CD4-positive, CD25-positive, alpha-beta regulatory T cell (primary cell): ENCODE measurements at places on chromosomes 5 and 9. TPM values are rescaled to one million over a fixed set of nuclear protein-coding genes. Genes with fewer than 3 reads are reported as not detected.

DNA sequence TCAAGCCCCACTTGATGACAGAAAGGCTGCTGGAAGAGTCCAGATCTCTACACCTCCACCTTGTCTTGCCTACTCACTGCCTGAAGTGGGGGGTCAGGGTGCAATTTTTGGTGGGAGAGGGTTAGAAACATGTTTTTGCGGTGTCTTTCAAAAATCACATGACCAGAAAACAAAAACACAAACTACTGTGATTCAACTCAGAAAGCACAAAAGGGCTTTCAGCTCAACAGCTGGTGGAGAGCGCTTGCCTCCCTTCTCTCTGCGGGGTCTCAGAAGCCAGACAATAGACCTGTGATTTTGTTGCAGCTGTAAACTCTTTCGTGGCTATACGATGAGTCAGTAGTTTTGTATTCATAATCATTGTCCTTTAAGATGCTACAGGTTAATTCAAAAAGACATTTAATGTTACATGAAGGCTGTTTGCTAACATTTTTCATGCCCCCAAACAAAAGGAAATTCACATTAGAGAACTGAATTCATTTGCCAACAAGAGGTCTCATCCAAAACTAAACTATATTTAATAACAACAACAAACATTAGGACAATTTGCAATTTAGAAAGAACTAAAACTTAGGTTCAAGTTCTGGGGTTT lies 172.6 kb upstream of the RAI14 start:
- peaks cover 2% of the 10 kb centered on the region for H3K27me3 ChIP-seq
- H3K36me3 ChIP-seq: no peaks in the 10 kb centered on the region
- H3K4me3 ChIP-seq: no peak overlapping the region
- H3K27ac ChIP-seq: no peak overlapping the region
- DNase-seq: no peak

- peaks cover 8% of the 10 kb centered on the region for H3K4me1 ChIP-seq
- H3K27ac ChIP-seq: no peak overlapping the region
- peak overlapping the region; percentile 2 for H3K4me3 ChIP-seq
- peak; percentile 9 for DNase-seq
Observed at GRCh38 chr5:93995126-93995621, 253.8 kb upstream of the POU5F2 start.

GRCh38 chr5:122880170-122880689 lies 34.8 kb downstream of the SNX24 start:
- no peak overlapping the region for H3K4me3 ChIP-seq
- DNase-seq: no peak
- H3K36me3 ChIP-seq: no peaks in the 10 kb centered on the region
- H3K27ac ChIP-seq: no peak overlapping the region

DNA sequence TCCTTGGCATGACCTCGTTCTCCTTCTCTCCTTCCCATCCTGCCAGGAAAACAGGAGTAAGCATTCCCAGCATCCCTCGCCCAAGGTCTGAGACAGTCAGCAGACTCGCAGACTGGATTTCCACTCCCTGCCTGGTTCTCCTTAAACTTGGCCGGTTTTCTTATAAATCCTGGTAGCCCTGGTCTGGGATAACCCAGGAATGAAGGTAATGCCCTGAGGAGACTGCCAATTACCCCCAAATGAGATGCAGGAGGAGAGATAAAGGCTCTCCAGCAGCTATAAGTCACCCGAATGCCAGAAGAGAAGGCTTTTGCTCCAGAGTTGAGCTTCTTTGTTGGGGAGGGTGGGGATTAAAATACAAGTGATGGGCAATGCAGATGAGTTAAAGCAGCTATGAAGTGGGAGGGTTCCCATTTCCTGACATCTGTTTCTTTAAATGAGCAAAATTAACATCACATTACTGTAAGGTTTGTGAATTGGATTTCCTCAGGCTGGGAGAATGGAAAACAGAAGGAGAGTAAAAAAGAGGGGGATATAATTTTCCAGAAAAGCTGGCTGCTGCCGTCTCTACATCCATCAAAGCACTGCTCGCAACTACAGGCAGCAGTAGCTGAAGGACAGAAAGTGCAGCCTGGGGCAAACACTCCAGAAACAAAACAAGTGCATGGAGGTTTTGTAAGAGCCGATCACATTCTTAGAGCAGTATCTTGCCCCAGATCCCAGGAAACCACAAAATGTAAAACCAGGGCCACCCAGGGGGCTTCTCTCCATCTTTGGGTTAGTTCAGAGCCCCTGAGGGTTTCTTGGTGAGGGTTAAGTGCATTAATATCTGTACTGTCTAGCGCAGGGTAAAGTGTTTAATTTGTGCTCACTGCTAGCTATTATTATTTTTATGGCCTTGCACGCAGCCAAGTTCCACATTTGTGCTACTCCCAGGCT lies 177.6 kb upstream of the PANK3 start:
- no peaks in the 10 kb centered on the region for H3K27me3 ChIP-seq
- no peaks in the 10 kb centered on the region for H3K4me1 ChIP-seq
- DNase-seq: no peak

- H3K4me1 ChIP-seq: peaks cover 3% of the 10 kb centered on the region
- no peak overlapping the region for H3K27ac ChIP-seq
- H3K4me3 ChIP-seq: no peak overlapping the region
- peaks cover 39% of the 10 kb centered on the region for H3K36me3 ChIP-seq
Observed at GRCh38 chr9:92656537-92656925, 13.4 kb downstream of the IPPK start.

DNA sequence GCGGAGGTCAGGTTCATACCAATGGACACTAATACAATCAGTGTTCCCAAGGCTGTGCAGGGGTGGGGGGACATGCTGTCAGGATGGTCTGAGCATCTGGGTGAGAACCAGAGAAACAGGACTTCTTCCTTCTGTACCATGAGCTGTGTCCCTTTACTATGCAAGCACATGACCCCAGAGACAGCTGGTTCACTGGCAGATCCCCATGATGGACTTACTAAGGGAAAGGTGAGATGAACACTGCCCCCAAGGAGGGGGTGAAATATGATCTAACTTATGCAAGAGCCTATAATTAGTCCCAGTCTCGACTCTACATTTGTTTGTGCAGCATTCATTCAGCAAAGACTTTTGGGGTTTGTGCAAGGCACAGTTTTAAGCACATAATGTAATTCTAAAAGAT lies 91.4 kb downstream of the LIFR start:
- no peak overlapping the region for H3K27ac ChIP-seq
- no peak for DNase-seq
- H3K4me3 ChIP-seq: no peak overlapping the region
- H3K36me3 ChIP-seq: no peaks in the 10 kb centered on the region

Gene NUTM2G
- total RNA-seq: not detected

Gene MRPS30
- 42.5 TPM for total RNA-seq

- no peaks in the 10 kb centered on the region for H3K36me3 ChIP-seq
- H3K4me3 ChIP-seq: no peak overlapping the region
- no peaks in the 10 kb centered on the region for H3K27me3 ChIP-seq
- DNase-seq: no peak
- no peak overlapping the region for H3K27ac ChIP-seq
Observed at GRCh38 chr5:128305341-128305740, 221.8 kb downstream of the SLC12A2 start.

GRCh38 chr5:118657576-118657975 lies 330.8 kb downstream of the DTWD2 start:
- H3K36me3 ChIP-seq: no peaks in the 10 kb centered on the region
- no peak overlapping the region for H3K27ac ChIP-seq
- no peak for DNase-seq
- no peak overlapping the region for H3K4me3 ChIP-seq

DNA sequence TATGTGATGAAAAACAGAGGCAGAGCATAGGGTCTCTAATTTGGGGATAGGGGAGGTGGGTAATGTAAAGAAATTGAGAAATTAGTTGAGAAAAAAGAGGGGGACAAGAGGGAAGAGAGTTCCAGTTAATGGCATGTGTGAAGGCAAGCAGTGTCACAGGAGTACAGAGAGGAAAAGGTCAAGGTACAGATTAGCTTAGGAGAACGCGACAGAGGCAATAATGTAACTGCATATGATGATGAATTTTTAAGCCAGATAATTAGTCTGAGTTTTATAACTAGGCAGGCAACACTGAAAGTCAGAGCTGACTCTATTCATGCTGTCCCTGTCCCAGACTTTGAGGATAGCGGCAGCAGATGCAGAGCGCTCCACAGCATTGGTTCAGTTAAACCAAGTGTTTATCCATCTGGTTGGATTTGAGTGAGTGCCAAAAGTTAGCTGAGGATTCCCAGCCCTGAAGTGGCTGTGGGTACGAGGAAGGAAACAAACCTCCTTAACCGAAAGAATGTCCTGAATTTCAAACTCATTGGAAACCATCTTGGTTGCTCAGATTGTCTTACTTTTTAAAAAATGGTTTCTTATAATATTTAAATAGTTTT lies 315.2 kb downstream of the ARHGAP26 start:
- H3K27ac ChIP-seq: no peak overlapping the region
- H3K36me3 ChIP-seq: no peaks in the 10 kb centered on the region
- DNase-seq: no peak
- H3K4me1 ChIP-seq: no peaks in the 10 kb centered on the region
- H3K4me3 ChIP-seq: no peak overlapping the region

Gene GRM6
- total RNA-seq: not detected

Gene FCN1
- not detected for total RNA-seq

DNA sequence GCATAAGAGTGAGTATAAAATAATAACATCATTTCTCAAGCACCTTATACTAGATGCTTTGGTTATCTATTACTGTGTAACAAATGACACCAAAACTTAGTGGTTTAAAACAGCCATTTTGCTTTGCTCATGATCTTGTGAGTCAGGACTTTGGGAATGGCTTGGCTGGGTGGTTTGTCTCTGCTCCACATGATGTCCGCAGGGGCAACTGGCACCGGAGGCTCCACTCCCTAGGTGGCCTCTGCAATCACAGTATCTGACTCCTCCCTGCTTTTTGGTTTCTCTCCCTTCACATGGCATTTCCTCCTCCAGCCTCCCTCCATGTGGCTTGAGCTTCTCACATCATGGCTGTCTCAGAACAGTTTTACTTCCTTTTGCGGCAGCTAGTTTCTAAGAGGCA lies 259.5 kb downstream of the GAS1 start:
- H3K36me3 ChIP-seq: no peaks in the 10 kb centered on the region
- no peaks in the 10 kb centered on the region for H3K4me1 ChIP-seq
- no peak for DNase-seq
- no peak overlapping the region for H3K27ac ChIP-seq
- H3K27me3 ChIP-seq: no peaks in the 10 kb centered on the region

Gene THBS4
- total RNA-seq: not detected

GRCh38 chr9:33143241-33143661 lies 23.9 kb downstream of the B4GALT1 start:
- H3K27me3 ChIP-seq: no peaks in the 10 kb centered on the region
- peaks cover 66% of the 10 kb centered on the region for H3K4me1 ChIP-seq
- peak overlapping the region; percentile 60 for H3K4me3 ChIP-seq
- peak; percentile 43 for DNase-seq

GRCh38 chr5:59769832-59770231 lies 123.7 kb downstream of the PDE4D start:
- no peak overlapping the region for H3K4me3 ChIP-seq
- H3K27ac ChIP-seq: no peak overlapping the region
- no peak for DNase-seq
- no peaks in the 10 kb centered on the region for H3K4me1 ChIP-seq

DNA sequence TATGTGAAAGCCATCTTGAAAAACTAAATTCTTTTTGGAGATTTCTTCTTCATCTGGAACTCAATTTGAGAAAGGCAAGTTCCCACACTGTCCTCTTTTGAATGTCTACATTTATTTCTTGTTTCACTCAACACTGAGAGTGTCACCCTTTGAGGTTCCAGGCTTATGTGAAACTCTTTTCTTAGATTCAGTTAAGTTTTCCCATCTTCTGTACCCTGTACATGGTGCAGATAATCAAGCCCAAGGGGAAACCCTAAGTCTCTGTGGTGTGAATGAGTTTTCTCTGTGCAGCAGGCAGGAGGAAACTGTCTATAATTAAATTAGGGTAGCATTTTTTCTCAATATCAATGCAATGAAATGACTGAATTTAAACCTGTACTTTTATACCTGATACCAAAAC lies 72.3 kb upstream of the PRLR start:
- H3K4me1 ChIP-seq: no peaks in the 10 kb centered on the region
- no peaks in the 10 kb centered on the region for H3K27me3 ChIP-seq
- no peak overlapping the region for H3K27ac ChIP-seq
- no peak for DNase-seq

Gene LRRC70
- total RNA-seq: 4.6 TPM

DNA sequence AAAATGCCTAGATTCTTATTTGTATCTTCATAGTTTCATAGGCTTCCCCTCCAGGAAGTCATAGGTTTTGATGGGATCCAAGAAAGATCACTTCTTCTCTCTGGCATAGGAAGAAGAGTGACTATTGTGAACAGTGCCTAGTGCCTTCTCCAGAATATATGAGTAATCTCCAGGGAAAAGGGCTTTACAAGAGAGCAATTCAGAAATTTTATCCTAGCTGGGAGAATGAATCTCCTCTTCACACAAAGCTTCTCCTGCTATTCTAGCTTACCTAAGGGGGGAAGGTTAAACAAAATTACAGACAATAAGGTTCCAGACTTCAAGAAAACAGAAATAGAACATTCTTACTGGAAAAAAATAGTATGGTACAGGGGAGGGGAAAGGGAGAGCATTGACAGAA lies 1193.3 kb upstream of the CDH6 start:
- H3K36me3 ChIP-seq: no peaks in the 10 kb centered on the region
- DNase-seq: no peak
- no peaks in the 10 kb centered on the region for H3K27me3 ChIP-seq
- H3K27ac ChIP-seq: no peak overlapping the region

DNA sequence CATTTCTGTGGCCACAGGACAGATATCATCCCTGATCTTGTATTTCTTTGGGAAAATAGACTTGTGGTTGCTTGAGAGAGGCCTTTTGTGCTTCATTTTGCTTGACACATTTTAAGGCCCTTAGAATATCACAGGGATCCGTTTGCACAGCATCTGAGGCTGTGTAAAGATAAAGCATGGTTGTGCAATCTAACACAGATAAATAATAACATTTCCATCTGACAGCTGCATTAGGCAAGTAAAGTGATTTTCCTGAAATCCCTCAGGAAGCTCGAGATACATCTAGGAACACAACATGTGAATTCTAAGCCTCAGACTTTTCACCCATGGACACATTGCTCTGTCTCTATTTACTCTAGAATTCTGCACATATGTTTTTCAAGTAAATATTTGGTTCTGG lies 212.8 kb upstream of the ADAMTSL1 start:
- no peaks in the 10 kb centered on the region for H3K36me3 ChIP-seq
- no peak for DNase-seq
- no peaks in the 10 kb centered on the region for H3K4me1 ChIP-seq
- peaks cover 3% of the 10 kb centered on the region for H3K27me3 ChIP-seq
- H3K27ac ChIP-seq: no peak overlapping the region
